NCI-H510A treated with DMSO at 0.1 percent for 48 hours (cell line): ENCODE measurements at places on chromosomes 16 and 17.

DNA sequence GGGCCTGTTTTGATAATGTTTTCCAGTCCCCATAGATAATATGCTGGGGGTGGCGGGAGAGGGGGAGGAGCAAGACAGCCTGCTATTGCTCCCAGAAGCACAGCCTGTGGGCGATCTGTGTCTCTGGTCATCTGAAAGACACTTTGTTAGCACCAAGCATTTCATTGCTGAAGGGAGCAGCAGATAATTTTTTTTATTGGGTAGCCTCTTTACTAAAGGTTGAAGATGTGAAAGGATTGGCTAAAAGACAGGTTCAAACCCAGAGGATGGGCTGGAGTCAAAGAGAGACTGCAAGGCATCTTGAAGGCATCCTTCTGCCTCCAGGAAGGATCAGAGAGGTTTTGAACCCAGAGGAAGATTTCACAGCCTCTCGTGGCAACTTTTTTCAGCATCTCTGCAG, 60.6 kb downstream of the C17orf67 start:
- no peak for DNase-seq

DNA sequence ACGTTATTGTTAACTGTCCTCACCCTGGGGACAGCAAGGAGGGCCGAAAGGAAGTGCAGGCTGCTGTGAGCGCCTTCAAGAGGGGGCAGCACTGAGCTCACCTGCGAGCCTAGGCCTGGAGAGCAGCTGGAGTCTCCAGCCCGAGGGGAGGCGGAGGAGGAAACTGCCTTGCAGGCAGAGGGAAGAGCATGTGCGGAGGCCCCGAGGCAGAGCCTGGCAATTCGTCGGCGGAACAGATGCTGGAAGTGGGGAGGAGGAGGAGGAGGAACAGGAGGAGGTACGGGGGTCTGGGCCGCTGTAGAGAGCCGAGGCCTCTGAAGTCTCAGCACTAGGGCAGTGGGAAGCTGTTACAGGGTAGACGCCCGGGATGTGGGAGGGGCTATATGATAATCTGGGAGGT, 49.6 kb upstream of the PLCG2 start:
- DNase-seq: no peak

DNA sequence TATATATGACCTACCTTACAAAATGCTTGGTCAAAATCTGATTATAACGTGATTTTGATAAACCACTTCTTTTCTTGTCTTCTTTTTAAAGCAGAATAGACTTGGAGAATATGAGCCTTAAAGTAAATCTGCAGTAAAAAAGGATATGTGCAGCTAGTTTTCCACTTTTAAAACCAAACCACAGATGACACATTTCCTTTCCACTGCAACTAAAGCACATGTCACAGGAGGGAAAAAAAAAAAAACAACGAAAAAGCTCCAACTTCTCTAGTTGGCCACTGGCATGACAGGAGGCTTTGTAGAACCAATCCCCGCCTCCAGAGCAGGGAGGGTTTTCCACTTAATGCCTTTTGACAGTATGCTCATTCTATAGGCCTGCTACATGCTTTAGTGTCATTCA, at the start of gene EVI2A:
TSS of gene EVI2A (minus strand) at position 142 of the 400 bp plus-strand sequence. CDS start 2,609 bp downstream, outside the sequence.
- no peak for DNase-seq

DNA sequence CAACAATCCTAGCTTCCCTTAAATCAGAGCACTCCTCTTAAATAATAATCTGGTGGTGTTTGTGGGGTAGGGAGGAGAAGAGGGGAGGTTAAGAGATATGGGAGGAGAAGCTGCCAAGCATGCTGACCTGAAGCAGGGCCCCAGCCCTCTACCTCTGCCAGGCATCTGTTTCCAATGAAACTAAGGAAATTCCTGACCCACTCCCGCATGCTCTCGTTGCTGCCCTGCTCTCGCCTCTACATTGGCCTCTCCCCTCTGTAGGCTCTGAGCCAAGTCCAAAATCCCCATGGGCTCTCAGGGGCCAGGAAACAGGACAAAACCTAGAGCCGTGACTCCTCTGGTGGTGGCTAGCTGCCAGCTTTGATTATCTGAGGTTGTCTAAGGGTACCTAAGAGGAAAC, 559.5 kb upstream of the CDH11 start:
- no peak for DNase-seq

DNA sequence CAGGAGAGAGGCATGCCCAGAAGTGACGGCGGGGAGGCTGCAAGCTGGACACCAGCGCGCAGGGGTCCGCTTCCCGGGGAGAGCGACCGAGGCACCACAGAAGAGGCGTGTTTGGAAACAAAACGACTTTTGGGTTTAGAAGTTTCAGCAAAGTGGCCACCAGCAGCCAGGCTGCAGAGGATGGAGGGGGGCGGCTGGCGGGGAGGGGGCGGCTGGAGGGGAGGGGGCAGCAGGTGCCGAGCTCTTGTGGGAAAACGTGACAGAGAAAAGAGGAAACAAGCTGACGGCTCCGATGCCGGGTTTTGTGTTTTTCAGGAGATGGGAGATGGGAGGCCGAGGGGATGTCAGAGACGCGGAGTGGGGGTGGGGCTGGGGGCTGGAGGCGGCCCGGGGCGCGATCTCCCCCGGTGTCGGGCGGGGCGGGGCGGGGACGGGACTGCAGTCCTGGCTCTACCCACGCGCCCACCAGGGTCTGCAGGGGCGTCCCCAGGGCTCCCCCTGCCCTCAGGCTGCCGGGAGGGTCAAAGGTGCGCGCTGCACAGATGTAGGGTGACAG, 32.1 kb upstream of the RPH3AL start:
- no peak for DNase-seq

- DNase-seq: no peak
These were observed 298.4 kb downstream of the MAP2K6 start for GRCh38 chr17:69712801-69713311.

GRCh38 chr17:5557485-5557884, 26.8 kb downstream of the NLRP1 start:
- no peak for DNase-seq

- no peak for DNase-seq
These were observed 25.5 kb downstream of the STH start for GRCh38 chr17:46024590-46024989.
